ENCODE measurements at places on chromosomes 7 and 10.

- DNase-seq: no peak
Observed at GRCh38 chr7:94591176-94591575, 64.8 kb downstream of the SGCE start.

GRCh38 chr7:22082553-22082885 lies 136.8 kb upstream of the CDCA7L start:
- no peak for DNase-seq

- DNase-seq: no peak
Observed at GRCh38 chr7:13240349-13240748, 552.9 kb downstream of the ARL4A start.

DNA sequence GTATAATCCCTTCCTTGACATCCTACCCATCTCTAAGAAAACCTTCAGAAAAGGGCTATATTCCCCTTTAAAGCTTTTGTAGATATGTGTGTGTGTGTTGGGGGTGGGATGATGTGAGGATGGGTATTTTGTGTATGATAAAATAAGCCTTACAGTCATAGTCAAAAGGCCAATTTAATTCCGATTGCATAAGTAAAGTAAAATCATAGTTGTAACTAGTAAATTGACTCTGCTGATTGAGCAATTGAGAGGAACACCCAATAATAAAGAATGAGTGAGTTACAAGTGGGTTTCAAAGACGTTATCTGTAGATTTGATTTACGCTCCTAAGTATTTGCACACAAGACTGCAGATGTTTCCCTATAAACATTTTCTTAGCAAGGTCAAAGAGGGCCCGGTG lies 71.3 kb upstream of the ITPRID1 start:
- no peak for DNase-seq

GRCh38 chr10:22148961-22149360 lies 68.9 kb downstream of the EBLN1 start:
- no peak for DNase-seq

DNA sequence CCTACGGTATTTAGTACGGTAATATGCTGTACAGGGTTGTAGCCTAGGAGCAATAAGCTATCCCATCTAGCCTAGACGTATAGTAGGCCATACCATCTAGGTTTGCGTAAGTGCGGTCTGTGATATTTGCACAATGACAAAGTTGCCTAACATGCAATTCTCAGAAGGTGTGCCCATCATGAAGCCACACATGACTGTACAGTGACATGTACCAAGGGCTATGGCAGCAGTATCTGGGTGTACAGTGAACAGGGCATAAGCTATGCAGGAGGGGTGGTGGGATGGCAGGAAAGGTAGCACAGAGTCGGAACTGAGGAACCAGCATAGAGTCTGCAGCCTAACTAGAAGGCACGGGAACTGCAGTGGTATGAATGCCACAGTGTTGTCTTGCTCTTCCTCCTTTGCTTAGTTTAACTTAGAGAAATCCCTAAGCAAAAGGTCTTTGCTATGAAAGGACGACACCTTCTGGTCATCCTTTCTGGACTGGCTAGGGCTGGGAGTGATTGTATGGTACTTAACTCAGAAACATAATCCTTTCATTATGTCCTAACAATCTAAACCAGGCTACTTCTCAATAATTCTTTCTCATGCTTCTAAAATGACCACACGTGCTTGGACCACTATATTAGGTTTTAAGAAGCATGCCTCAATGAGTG lies 93.5 kb downstream of the DYNC1I1 start:
- DNase-seq: no peak

Data from T-helper 9 cell (primary cell).